ENCODE measurements at places on chromosomes 2 and 18. TPM values are rescaled to one million over a fixed set of nuclear protein-coding genes. Genes with fewer than 3 reads are reported as not detected.

Gene ADAM23
- total RNA-seq = 6.0 TPM

Gene ZNF2
- 3.1 TPM for total RNA-seq

Gene CRYGD
- not detected for total RNA-seq

Gene NAT8
- not detected for total RNA-seq

Gene EIF2AK2
- total RNA-seq = 6.7 TPM

Gene SMYD1
- 325 TPM for total RNA-seq

Gene VWC2L
- total RNA-seq = not detected

Gene GLI2
- total RNA-seq = 0.71 TPM

Gene STARD7
- total RNA-seq = 290 TPM

Gene CD207
- total RNA-seq = 0.59 TPM

Gene EVA1A
- 2.5 TPM for total RNA-seq

Gene RTP5
- total RNA-seq = not detected

Gene PSMA8
- total RNA-seq = not detected

Gene SAG
- not detected for total RNA-seq

Gene MEP1B
- not detected for total RNA-seq

Gene CROCC2
- total RNA-seq = not detected

- no peak for DNase-seq
These were observed 53.6 kb upstream of the NRXN1 start for GRCh38 chr2:51085420-51086068.

- DNase-seq = no peak
These were observed 64.8 kb downstream of the NPPC start for GRCh38 chr2:231861288-231861931.

DNA sequence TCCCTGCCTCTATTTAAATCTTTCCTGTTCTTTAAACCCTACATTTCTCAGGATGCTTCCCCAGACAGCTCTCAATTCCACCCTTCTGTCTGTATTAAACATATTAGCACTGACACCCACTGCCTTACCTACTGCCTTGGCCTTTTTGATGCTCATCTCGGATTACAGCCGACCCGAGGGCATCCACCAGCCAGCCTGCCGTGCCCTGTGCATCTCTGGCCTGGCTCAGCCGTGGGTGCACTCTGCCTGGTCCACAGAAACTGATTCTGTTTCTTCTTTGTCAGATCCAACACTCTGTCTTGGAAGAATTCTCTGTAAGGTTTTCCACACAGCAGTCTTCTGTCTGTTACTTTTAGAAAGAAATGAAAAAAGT, 27.2 kb downstream of the TANC1 start:
- no peak for DNase-seq

- DNase-seq = no peak
These were observed 103.3 kb downstream of the ZNF516 start for GRCh38 chr18:76391746-76392145.

DNA sequence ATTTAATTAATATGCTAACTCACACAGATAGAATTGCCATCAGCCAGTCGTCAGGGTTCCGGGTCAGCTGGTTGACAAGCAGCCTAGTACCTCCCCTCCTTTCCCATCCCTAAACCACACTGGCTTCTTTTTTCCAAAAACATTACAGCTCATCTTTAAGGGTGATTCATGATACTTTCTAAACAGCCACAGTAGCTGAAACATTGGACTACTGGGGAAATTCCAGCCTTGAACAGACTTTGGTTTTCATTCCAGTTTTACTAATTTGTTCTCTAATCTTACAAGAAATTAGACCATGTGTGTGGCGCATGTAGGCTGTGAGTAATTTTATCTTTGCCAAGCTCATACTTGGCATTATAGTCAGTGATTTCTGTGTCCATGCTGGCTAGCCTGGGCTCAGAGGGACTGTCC, 110.8 kb downstream of the FMNL2 start:
- DNase-seq = no peak

DNA sequence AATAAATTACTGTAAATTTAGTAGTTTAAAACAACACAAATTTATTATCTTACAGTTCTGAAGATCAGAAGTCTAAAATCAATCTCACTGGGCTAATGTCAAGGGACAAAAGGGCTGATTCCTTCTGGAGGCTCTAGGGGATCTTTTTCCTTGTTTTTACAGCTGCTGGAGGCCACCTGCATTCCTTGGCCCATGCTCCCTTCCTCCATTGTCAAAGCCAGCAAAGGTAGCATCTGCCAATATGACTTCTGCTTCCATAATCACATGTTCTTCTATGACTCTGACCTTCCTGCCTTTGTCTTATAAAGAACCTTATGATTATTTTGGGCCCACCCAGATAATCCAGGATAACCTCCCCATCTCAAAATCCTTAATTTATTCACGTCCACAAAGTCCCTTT, 46.0 kb upstream of the FAM136A start:
- no peak for DNase-seq

DNA sequence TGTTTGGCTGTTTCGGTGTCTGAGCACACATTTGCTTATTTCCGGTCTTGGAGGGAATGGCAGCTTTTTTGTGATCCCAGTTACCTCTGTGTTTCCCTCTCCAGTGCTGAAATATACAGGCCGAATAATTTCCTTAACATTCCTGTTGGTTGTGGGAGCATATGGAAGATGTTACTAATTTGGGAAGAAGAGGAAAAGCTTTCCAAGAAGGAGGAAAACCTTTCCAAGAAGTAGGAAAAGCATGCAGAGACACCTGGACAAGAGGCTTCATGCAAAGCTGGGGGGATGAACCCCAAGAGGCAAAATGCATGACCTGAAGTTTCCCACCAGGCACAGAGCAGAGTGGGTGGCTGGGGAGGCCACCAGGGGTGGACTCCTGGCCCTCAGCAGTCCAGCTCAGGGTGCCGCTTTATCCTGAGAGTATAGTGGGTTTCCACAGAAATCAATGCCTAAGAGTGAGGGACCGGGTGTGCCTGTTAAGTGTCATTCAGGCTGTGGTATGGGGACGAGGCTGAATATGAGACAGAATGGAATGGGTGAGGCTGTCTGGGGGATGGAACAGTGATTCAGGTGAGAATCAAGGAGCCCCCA, 25.5 kb upstream of the GNAL start:
- DNase-seq = no peak

GRCh38 chr18:32362484-32362883, 108.2 kb downstream of the GAREM1 start:
- no peak for DNase-seq

GRCh38 chr2:19078709-19079108, 279.7 kb downstream of the OSR1 start:
- DNase-seq = no peak

- no peak for DNase-seq
These were observed 19.5 kb downstream of the GPR45 start for GRCh38 chr2:105261061-105261460.

GRCh38 chr2:226184940-226185615, 614.5 kb downstream of the IRS1 start:
- DNase-seq = no peak

GRCh38 chr2:84532291-84532690, 16.0 kb downstream of the DNAH6 start:
- DNase-seq = no peak

GRCh38 chr2:109129921-109130722, 1.1 kb downstream of the SH3RF3 start:
- DNase-seq = peak; percentile 42

DNA sequence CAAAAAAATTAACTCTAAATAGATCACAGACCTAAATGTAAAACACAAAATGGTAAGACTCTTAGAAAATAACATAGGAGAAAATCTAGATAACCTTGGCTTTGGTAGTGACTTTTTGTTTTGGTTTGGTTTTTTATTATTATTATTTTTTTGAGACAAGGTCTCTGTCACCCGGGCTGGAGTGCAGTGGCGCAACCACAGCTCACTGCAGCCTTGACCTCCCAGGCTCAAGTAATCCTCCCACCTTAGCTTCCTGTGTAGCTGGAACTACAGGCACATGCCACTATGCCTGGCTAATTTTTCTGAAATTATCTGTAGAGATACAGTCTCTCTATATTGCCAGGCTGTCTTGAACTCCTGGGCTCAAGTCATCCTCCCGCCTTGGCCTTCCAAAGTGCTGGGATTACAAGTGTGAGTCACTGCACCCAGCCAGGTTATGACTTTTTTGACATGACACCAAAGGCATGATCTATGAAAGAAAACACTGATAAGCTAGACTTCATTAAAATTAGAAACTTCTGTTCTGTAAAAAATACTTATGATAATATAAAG, 88.0 kb downstream of the HNRNPLL start:
- no peak for DNase-seq

DNA sequence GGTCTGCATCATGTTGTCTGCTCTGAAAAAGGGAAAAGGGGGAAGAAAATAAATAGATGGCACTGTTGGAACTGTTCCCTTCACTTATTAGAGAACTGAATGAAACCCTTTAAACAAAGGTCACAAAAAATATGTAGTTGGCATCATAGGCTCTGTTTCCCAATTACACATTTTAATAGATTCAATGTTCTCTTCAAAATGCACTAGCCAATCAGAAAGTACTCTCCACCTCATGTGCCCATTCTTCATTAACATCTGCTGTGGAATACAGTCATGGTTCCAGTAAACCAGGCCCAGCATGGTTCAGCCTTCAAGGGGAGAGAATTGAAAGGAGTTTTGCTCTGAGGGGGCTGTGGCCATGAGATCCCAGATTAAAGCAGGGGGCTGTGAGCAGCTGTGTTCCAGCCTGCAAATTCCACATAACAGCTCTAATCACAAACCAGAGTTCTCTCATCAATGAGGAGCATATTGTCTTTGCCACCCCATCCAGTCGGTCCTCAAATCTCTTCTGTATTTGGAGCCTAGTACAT, 165.9 kb upstream of the CREB1 start:
- DNase-seq = no peak

- DNase-seq = no peak
These were observed 114.1 kb downstream of the BCL11A start for GRCh38 chr2:60439219-60439974.

- DNase-seq = peak; percentile 64
These were observed 363.6 kb downstream of the ZNF521 start for GRCh38 chr18:24988253-24988840.

DNA sequence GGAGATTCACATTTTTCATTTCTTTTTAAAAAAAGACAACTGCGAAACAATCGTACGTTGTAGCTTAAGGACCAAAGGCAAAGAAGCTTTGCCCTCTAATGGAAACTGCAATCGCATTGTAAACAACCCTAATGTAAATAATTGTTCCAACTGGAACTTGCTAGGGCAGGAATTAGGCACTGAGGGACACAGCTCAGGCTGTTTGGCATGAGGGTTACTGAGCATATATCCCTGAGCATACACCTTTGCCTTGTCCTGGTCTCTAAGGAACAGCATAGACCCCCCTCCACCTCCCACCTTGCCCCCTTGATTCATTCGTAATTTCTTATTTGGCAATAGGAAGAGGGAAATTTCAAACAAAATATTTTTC, 396.4 kb downstream of the LNPK start:
- no peak for DNase-seq

- no peak for DNase-seq
These were observed 237.7 kb downstream of the EIPR1 start for GRCh38 chr2:3139906-3140305.

GRCh38 chr2:241193271-241193670, 4.8 kb downstream of the ANO7 start:
- DNase-seq = no peak

GRCh38 chr2:75518638-75519465, 41.9 kb downstream of the EVA1A start:
- no peak for DNase-seq

DNA sequence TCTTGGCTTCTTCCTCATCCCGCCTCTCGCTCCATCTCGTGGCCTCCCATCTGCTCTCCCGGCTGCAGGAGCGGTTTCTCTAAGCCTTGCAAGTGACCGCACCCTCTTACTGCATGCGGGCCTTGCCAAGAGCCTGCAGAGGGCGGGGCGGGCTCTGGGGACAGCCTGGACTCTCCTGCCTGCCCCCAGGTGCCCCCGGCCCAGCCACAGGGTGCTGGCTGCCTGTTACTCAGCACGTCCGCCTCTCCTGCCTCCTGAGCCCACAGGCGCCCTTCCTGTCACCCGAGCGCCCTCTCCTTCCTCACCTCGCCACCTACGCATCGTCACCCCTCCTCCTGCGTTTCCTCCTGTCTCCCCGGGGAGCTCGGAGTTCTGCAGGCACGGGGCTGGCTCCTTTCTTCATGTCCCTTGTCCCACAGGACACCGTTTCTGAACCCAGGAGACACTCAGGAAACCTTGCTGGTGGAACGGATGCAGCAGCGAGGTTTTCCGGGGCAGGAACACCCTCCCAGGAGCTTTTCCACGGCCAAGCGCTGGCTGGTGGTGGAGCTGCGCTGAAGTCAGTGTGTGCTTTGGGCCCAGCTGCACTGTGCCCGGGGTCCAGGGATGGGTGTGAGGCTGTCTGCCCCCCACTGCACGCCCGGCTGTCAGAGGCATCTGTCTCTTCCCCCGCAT, 28.5 kb downstream of the HPCAL1 start:
- DNase-seq = peak; percentile 80

- peak; percentile 80 for DNase-seq
These were observed 88.4 kb downstream of the ACTR2 start for GRCh38 chr2:65316072-65316471.

GRCh38 chr2:85377083-85377482, 22.5 kb downstream of the ELMOD3 start:
- DNase-seq = peak; percentile 11

DNA sequence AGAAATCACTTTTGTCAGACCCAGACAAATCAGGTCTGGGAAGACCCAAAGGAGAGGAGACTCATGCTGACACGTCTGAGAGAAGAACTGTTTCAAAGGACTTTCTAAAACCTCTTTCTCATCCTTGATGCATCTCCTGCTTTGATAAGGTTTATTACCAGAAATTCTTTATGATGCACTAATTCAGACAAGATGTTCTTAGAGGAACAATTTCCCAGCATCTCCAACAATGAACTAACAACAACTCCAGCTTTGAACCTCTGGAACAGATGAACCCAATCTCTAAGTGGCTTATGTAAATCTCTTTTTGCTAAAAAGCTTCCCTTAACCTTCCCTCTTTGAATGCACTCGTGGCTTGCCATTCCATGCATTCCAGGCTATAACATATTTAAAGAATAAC, 15.9 kb upstream of the SERPINB11 start:
- no peak for DNase-seq

GRCh38 chr18:5649439-5649838, 105.6 kb upstream of the EPB41L3 start:
- no peak for DNase-seq

DNA sequence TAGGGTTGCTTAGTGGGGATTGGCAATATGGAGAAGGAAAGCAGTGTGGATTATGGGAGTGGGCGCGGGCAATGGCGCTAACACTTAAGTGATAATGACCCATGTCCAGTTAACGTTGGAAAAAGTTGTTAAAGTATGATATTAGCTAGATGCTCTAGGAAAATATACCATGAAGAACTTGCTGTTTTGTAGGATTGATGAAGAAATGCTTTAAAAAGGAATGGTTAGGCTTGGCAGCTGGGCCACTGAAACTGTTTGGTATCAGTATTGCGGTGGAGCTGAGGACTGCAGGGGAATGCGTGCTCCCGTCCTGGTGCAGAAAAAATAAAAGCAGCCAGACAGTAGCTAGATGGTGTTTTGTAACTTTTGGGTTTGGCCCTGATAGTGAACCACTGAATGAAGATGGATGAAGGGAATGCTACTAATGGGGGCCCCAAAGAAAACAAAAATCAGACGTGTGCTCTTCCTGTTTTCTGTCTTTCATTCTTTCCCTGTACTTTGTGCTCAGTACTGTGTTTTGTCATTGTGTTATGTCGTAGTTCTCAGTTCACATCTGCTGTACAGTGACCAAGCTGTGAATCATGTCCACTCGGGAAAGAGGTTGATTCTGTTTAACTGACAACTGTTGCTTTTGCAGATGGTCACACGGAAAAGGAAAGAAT, 999 bp downstream of the INSIG2 start:
- DNase-seq = no peak

GRCh38 chr2:71223767-71224333, 3.1 kb downstream of the PAIP2B start:
- DNase-seq = peak; percentile 49

Data from psoas muscle (tissue), 8 donors.